ENCODE measurements at places on chromosomes 1 and 21.
A peak's percentile ranks its signal among the peaks of the same experiment; 100 is the strongest.

DNA sequence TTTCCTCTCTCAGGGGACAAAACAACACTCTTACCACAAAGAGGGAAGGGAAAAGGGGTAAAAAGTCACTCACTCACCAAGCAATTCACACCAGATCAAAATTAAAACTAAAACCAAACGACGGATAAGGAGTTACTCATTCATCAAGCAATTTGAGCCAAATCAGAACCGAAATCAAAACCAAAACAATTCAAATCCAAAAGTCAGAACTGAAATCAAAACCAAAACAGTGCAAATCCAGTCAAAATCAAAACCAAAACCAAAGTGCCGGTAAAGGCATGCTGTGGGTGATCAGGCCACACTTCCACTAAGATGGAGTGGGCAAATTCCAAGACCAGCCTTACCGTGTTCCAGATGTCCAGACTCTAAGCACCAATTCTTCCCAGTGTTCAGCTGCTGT is 717.9 kb downstream of the AMY1C start:
- DNase-seq: peak; percentile 2

- no peak for DNase-seq
These were observed 31.6 kb downstream of the PTP4A2 start for GRCh38 chr1:31906557-31906956.

- DNase-seq: no peak
These were observed 74.6 kb upstream of the PTGFRN start for GRCh38 chr1:116835161-116835560.

GRCh38 chr21:22201126-22201525 is 1202.9 kb downstream of the NCAM2 start:
- no peak for DNase-seq

DNA sequence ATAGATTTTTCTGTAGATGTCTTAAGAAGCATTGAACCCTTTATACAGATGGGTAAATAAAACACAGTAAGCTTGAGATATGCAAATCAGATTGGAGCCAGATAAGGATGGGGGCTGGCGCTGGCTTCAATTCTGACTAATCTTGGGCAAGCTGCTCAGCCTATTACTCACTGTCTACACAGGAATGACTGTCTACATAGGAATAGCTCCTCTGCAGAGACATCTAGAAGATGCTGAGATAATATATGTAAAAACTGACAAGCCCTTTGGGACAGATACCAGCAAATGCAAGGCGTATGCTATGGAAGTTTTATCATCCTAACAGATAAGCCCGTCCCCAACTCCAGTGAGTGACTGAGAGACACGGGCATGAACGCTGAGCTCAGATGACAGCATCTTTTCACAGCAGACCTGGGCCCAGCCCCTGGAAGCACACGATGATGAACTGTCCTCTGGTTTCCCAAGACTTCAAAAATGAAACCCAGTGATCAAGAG is 1.7 kb downstream of the CLDN14 start:
- no peak for DNase-seq

DNA sequence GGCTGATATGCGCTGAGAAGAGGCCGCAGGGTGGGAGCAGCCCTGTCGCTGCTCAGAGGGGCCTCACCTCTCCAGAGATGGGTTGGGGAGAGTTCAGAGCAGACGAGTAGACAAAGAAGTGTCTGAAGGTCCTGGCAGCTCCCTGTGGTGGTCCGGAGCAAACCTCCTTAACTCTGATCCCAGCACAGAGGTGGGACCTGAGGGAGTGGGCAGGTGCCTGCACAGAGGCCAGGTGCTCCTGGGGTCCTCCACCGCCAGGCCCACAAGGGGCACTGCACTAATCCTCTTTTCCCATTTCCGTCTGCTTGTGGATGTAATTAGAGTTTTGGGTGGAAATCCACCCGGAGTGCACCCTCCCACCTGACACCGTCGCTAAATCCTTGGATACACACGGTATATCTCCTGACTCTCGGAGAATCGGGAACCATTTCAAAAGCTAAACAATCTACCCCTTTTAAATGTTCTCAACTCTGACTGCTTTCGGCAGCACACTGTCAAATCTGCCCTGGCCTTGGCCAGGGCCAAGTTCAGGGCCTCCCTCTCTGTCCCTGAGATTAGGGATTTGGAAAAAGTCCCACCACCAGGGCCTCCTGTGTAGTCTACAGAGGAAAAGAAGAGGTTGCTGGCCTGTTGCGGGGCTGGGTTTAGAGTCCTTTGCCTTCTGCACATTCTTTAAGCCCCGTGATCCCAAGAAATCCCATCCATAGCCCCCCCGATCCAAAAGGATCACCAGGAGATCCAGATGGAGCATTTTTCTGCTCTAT is 22.4 kb downstream of the CASZ1 start:
- no peak for DNase-seq

DNA sequence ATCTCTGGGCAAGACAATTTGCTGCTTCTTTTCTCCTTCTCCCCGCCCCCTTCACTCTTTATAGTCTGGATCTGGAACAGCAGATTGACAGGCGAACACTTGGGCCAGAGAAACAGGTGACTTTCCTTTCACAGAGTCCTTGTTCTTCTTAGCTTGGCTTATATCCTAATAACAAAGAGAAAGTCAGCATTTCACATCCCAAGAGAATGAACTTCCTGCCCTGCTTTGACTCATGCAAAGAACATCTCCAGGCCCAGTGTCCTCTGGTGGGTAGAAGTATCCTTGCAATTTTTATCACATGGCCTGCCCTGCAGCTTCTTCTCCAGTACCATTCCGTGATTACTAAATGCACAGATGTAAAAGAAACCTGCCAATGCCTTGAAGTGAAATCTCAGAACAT is 764.4 kb downstream of the ADGRL2 start:
- no peak for DNase-seq

- peak; percentile 8 for DNase-seq
These were observed 883 bp downstream of the CHODL start for GRCh38 chr21:18245464-18245967.

DNA sequence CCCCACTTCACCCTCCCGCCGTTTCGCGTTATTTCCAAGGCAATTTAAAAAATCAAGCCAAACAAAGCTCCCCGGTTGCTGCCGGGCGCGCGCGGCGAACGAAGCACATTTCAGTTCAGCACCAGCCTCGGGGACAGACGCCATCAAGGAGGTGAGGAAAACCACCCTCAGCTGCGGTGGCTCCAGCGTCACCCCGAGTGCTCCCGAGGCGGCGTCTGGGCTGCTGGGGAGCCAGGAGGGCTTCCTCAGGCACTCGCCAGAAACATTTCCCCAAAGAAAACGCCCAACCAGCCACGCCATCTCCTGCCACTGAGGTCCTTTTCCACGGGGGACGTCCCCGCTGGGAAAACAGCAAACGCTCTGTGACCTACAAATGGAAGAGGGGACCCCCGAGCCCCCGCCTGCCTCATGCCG is 623 bp downstream of the GNG4 start:
- DNase-seq: peak; percentile 84

DNA sequence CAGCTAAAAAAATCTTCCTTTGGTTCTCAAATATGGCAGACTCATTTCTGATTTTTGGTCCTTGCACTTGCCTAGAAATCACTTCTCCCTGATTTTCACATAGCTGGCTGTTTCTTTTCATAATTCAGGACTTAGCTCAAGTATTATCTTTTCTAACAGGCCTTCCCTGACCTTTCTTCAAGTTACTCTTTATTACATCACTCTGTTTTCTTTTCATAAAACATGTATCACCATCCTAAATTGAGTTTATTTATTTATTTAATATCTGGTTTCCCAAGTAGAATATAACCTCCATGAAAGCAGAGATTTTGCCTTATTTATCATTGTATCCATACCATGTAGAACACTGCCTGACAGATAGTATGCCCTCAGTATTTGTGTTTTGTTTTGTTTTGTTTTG is 18.2 kb upstream of the GNG5 start:
- no peak for DNase-seq

GRCh38 chr1:33641104-33641830 is 168.8 kb downstream of the ZSCAN20 start:
- DNase-seq: no peak

DNA sequence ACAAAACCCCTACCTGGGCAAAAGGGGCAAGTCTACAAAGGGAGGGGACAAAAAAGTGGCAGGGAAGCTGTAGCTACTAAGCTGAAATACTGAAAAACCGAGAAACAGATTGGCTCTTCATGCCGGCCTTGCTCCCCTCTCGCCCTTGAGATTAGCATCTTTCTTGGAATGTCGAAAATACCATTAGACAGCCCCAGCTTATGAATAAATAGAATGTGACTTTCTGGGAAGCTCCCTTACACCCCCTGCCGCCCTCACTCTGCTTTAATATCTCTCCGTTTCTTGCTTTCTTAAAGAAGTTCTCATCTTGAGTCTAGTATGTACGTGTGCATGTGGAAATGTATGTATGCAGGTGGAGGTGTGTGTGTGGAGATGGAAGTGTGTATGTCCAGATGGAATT is 14.1 kb downstream of the TRAF3IP3 start:
- no peak for DNase-seq

- DNase-seq: no peak
These were observed 58.7 kb downstream of the NENF start for GRCh38 chr1:212491454-212491853.

- DNase-seq: no peak
These were observed 2.2 kb downstream of the LAMC2 start for GRCh38 chr1:183188240-183188639.

- no peak for DNase-seq
These were observed 99.1 kb downstream of the EPHB2 start for GRCh38 chr1:22809783-22810182.

DNA sequence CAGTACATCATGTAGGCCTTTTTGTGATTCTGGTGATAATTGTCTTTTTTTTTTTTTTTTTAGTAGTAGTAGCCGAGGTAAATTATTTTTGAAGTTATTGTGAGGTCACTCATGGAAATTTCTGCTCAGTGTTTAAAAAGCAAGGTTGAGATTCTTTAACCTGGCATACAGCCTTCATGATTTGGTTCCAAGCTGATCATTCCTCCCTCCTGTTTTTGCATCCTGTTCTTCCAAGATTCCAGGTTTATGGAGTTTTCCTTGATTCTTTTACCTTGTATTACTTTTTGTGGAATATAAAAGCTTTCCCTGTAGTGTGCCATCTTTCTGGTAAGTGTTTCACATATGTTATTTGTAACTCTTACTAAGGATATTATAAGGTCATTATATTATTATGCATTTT is 9.1 kb downstream of the ZFYVE9 start:
- no peak for DNase-seq

GRCh38 chr21:39137248-39138178 is 45.7 kb downstream of the PSMG1 start:
- no peak for DNase-seq

- DNase-seq: no peak
These were observed 19.3 kb upstream of the METTL13 start for GRCh38 chr1:171762143-171762563.

- DNase-seq: no peak
These were observed 28.4 kb downstream of the SDC3 start for GRCh38 chr1:30879940-30880677.

- peak; percentile 84 for DNase-seq
These were observed at the start of gene HLX for GRCh38 chr1:220879076-220879508. Gene HLX (plus strand): TSS chr1:220879443. CDS start chr1:220879858, 415 bp downstream.

DNA sequence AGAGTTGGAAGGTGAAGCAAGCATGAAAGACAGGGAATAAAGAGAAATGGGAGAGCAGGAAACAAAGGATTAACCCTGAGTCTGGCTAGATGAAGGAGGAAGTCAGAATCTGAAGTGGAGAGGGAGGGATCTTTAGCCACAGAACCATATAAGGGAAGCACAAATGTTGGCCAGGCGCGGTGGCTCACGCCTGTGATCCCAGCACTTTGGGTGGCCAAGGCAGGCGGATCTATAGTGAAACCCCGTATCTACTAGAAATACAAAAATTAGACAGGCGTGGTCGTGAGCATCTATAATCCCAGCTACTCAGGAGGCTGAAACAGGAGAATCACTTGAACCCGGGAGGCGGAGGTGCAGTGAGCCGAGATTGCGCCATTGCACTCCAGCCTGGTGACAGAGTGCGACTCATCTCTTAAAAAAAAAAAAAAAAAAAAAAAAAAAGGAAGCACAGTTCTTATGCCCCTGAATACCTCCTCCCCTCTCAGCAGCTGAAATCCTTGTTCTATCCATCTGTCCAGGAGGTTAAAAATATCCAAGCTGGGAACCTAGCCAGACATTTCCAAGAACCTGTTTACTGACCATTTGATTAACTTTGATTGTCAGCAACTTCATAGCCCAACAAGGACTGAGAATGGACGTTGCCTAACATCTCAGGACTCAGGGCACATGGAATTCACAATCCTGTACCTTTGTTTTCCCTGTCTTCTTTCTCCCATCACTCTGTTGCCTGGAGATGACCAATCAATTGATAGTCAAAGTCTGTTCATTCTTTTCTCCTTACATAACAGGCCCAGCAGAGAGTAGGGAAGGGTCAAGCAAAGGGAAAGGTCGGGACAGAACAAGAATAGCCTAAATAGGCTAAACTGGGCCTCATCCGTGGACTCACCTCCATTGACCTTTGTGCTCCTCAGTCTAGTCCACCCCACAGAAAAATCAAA is 10.6 kb downstream of the TXNIP start:
- no peak for DNase-seq

DNA sequence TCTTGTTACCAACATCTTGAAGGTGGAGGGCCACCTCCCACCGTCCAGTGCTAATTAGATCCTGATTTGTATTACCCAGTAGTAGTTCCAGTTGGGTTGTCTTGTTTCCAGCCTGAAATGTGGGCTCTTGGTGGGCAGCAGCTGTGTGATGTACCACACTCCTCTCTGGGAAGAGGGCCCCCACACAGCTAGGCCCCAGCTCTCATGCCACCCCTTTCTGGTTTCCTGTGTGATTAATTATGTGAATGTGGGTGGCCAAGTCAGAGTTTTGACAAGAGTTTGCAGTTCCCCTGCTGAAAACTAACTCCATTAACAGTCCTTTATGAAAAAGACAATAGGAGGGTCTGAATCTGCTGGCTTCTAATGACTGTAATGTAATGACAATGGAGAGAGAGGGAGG is 3.8 kb downstream of the HMGB4 start:
- DNase-seq: no peak

DNA sequence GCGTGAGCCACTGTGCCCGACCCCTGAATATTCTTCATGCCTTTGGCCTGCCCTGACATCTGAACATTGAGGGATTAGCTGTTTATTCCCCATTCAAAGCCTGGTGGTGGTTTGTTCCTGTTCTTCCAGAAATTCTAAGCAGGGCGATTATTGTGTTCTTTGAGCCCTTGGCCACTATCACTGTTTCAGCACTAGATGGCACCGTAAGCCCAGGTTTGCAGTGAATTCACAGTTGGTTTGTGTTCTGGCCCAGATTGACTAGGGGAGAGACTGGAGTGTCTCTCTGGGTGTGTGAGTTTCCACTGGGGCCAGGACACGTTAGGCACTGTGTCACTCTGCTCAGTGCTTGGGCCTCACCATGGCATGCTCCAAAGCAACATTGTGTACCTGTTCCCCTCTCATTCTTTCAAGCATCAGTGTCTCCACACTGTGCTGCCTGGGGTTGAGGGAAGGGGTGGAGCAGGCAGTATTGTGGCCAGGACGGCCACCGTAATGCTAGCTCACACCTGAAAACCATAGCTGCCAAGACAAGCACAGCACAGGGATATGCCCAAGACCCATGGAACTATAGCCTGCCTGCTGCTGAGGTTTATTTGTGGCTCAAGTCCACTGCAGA is 52.7 kb downstream of the PKN2 start:
- DNase-seq: no peak

- DNase-seq: no peak
These were observed 107.5 kb downstream of the MRPS6 start for GRCh38 chr21:34180826-34181359.

- DNase-seq: peak; percentile 9
These were observed 8.0 kb downstream of the RIIAD1 start for GRCh38 chr1:151729157-151729965.

- no peak for DNase-seq
These were observed 55.1 kb downstream of the PTGER3 start for GRCh38 chr1:70992521-70992920.

- no peak for DNase-seq
These were observed at the start of gene PLA2G2E for GRCh38 chr1:19923137-19923952. Gene PLA2G2E (minus strand): TSS chr1:19923617. CDS start chr1:19923559, 58 bp downstream.

GRCh38 chr21:28213261-28213660 is 779.4 kb downstream of the LTN1 start:
- DNase-seq: no peak
